AML-193 (cell line): ENCODE measurements at places on chromosomes 6 and 20.

DNA sequence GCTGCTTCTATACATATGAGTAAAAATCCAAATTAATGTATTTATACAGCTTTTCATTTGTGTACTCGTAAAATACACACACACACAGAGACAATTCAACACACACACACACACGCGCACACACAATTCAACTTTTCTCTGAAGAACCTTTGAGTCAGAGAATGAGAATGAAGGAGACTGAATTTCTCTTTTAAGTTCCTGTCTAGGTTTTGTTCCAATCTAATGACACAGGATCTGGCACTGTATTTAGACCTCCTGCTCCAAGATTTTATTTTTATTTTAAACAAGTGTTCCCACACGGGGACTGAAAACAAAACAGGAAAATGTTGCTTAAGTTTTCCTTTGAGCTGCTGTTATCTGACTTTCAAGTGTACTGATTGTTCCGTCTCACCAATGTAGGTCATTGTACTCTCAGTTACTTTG lies 250.8 kb downstream of the LAMA2 start:
- no peak for DNase-seq

GRCh38 chr20:51532577-51533191 lies 9.8 kb downstream of the NFATC2 start:
- DNase-seq: no peak

DNA sequence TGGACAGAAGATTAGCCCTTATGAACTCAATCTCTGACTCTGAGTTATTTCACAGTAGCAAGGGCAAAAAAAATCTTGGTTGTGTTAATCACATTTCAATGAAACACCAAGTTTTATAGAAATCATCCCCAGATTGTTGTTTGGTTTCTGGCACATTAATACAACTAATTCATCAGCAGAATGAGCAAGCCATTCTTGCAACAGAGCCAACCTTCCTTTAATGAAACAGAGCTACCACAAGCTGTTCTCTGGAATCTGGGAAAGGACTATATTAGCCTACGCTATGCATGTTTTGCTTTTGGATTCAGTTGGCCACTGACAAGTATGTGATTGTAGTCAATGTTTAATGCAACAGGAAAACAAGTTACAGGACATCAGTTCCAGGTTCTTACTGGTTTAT lies 13.8 kb upstream of the POPDC3 start:
- DNase-seq: no peak

DNA sequence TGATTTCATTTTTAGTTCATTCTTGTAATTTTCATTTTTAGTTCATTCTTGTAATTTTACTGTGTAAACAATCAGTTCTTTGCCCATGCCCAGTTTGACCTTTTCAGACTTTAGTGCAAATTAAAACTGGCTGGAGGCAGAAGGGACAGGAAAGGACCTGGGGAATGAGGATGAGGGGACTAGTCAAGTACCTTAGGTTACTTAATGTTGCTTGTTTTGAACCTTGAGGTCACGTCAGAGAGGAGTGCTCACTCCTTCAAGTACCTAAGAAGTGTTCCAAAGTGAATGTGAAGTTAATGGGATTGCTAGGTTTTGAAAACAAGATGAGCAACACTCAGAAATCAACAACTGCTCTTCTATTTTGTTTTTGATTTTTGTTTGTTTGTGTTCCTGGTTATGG lies 82.5 kb downstream of the FOXO3 start:
- no peak for DNase-seq

- DNase-seq: no peak
Observed at GRCh38 chr20:58991715-58992114, 10.7 kb downstream of the NELFCD start.

GRCh38 chr6:44737341-44737740 lies 349.8 kb downstream of the CDC5L start:
- DNase-seq: no peak
